Activated CD4-positive, alpha-beta T cell treated with anti-CD3 and anti-CD28 coated beads, Interleukin-2, amount 10 ng/mL, durations not matched to agents 7 days and 5 days (primary cell): ENCODE measurements at places on chromosomes 2 and 18. TPM values are rescaled to one million over a fixed set of nuclear protein-coding genes. Genes with fewer than 3 reads are reported as not detected.

- no peak overlapping the region for H3K4me3 ChIP-seq
- no peak overlapping the region for H3K27ac ChIP-seq
- peaks cover 4% of the 10 kb centered on the region for H3K36me3 ChIP-seq
- H3K4me1 ChIP-seq, result peaks cover 14% of the 10 kb centered on the region
- peaks cover 83% of the 10 kb centered on the region for H3K27me3 ChIP-seq
Measured at GRCh38 chr2:118856978-118857676, 9.7 kb upstream of the EN1 start.

DNA sequence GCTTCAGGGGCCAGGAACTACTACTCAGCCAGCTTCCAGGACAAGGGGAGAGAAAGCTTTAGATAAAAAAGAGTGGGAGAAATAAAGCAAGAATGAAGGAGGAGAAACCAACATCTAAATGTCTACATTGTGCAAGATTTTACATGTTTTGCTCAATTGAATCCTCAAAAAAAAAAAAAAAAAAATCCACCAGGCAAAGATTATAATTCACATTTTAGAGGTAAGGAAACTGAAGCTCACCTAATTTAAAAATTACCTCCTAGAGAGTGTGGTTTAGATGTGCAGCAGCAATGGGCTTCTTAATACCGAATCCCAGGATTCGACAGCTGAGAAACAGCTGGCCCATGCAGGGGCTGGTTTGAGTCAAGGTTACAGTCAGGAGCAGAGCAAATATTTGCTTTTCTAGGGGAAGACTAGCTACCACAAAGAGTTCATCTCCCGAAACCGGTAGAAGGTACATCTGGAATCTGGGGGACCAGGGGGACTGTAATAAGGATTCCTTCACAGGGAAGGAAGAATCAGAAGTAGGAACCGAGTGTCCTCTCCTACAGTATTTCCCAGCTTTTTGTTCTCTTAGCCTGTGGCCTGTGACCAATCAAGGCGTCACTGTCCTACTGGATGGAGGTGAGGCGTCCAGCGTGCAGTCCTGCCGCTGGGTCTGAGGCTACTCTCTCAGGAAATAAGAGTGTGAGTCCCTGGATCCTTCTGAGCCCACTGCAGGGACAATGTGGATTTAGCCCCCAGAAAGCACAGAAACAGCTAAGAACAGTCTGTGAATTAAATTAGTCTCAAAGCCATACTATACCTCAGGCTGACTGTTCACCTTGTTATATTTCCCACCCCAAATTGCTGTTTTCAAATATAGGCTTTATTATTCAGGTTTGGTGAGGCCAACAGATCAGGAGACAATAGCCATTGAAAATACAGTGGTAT is 42.3 kb downstream of the IL1R2 start:
- no peak overlapping the region for H3K4me3 ChIP-seq
- H3K27me3 ChIP-seq, result no peaks in the 10 kb centered on the region
- no peak for DNase-seq
- H3K36me3 ChIP-seq, result peaks cover 11% of the 10 kb centered on the region
- peak overlapping the region; percentile 82 for H3K27ac ChIP-seq
- H3K4me1 ChIP-seq, result peaks cover 35% of the 10 kb centered on the region

DNA sequence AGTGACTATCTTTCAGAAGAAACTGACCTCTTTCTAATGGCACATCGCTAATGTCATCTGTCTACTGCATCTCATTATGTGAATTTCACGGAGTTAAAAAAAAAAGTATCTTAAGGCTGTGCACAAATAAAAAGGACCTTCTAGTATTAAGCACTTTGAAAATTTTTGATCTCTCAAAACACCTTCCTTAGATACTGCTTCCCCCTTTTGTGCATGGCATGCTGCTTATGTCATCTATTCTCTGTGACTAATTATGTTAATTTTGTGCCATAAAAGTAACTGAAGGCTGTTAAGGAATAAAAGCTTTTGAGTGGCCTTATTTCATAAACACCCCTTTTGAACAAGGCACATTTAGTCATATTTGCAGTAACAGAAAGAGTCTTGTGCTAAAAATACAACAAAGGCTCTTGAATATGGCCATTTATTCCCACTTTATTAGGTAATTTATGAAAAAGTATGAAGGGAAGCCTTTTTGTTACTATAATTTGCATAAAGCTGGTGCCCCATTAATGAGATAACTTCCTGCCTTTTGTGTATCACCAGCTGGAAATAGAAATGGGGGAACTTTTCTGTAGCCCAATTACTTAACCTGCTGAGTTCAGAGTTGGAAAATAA is 1412.0 kb upstream of the ZEB2 start:
- no peak overlapping the region for H3K27ac ChIP-seq
- DNase-seq, result no peak
- no peaks in the 10 kb centered on the region for H3K27me3 ChIP-seq
- H3K4me1 ChIP-seq, result no peaks in the 10 kb centered on the region

- H3K27ac ChIP-seq, result no peak overlapping the region
- H3K4me3 ChIP-seq, result no peak overlapping the region
- no peaks in the 10 kb centered on the region for H3K36me3 ChIP-seq
- H3K4me1 ChIP-seq, result no peaks in the 10 kb centered on the region
- no peak for DNase-seq
Measured at GRCh38 chr2:18009891-18010290, 131.4 kb downstream of the KCNS3 start.

- no peaks in the 10 kb centered on the region for H3K27me3 ChIP-seq
- no peaks in the 10 kb centered on the region for H3K36me3 ChIP-seq
- no peak overlapping the region for H3K27ac ChIP-seq
- H3K4me1 ChIP-seq, result no peaks in the 10 kb centered on the region
Measured at GRCh38 chr18:9366126-9366714, 31.6 kb downstream of the TWSG1 start.

DNA sequence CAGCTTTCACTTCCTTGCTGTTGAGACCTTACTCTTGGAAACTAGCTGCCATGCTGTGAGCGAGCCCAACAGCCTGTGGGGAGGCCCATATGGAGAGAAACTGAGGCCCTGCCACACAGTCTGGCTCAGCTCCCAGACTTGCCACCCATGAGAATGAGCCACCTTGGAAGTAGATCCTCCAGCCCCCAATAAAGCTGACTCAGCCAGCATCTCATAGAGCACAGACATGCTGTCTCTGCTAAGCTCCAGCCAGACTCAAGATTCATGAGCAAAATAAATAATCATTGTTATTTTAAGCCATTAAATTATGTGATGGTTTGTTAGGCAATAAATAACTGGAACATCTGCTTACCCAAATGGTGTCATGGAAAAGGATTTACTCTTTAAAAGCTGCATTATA is 53.6 kb upstream of the DDX18 start:
- H3K27ac ChIP-seq, result no peak overlapping the region
- no peaks in the 10 kb centered on the region for H3K4me1 ChIP-seq
- DNase-seq, result no peak
- H3K27me3 ChIP-seq, result no peaks in the 10 kb centered on the region
- no peaks in the 10 kb centered on the region for H3K36me3 ChIP-seq

DNA sequence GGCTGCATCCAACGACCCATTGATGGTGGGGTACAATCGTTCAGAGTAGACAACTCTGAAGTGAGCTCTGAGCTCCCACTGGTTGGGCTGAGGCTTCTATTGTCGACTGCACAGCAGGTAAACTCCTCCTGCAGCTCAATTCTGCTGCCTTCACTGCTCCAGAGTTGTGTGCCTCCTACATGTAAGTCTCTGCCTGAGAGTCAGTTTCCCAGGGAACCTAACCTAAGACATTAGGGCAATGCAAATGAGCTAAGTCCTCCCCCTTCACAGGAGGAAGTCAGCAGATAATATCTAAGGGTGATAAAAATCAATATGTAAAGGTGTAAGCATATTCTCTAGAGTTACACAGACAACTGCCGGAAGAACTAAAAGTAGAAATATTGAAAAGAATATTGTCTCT is 22.5 kb upstream of the ACYP2 start:
- peak overlapping the region; percentile 37 for H3K27ac ChIP-seq
- no peaks in the 10 kb centered on the region for H3K27me3 ChIP-seq
- peaks cover 21% of the 10 kb centered on the region for H3K4me1 ChIP-seq
- DNase-seq, result no peak
- no peak overlapping the region for H3K4me3 ChIP-seq

The IL1B gene
- not detected for total RNA-seq

The SIX3 gene
- total RNA-seq, result not detected

The SERPINB8 gene
- total RNA-seq, result 5.3 TPM

The TCF7L1 gene
- not detected for total RNA-seq

The VWC2L gene
- not detected for total RNA-seq

The MREG gene
- 9.6 TPM for total RNA-seq
